ENCODE measurements at places on chromosomes 7 and 10.

DNA sequence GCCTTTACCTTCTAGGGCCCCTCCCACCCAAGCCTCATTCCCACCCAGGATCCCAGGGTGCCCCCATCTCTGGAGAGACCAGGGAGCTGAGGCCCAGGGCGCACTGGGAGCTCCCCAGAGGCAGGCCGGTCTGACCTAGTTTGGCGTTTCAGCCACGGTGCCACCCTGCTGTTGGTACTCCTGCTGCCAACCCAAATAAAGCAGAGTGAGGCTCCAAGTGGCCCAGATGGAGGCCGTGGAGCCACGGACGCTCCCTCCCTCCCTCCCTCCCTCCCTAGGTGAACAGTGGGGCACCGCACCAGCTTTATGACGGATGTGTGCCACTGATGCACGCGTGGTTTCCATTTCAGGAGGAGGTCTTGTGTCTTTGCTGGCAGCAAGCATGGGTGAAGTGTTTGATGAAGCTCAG is 1.8 kb downstream of the INPP5A start:
- DNase-seq = no peak

GRCh38 chr10:649798-650440 is 39.5 kb downstream of the DIP2C start:
- no peak for DNase-seq

- no peak for DNase-seq
These were observed 151.1 kb upstream of the MKI67 start for GRCh38 chr10:128277267-128277840.

GRCh38 chr7:11843113-11843765 is 11.2 kb upstream of the THSD7A start:
- DNase-seq = no peak

GRCh38 chr10:59830601-59831259 is 75.6 kb downstream of the CCDC6 start:
- DNase-seq = no peak

DNA sequence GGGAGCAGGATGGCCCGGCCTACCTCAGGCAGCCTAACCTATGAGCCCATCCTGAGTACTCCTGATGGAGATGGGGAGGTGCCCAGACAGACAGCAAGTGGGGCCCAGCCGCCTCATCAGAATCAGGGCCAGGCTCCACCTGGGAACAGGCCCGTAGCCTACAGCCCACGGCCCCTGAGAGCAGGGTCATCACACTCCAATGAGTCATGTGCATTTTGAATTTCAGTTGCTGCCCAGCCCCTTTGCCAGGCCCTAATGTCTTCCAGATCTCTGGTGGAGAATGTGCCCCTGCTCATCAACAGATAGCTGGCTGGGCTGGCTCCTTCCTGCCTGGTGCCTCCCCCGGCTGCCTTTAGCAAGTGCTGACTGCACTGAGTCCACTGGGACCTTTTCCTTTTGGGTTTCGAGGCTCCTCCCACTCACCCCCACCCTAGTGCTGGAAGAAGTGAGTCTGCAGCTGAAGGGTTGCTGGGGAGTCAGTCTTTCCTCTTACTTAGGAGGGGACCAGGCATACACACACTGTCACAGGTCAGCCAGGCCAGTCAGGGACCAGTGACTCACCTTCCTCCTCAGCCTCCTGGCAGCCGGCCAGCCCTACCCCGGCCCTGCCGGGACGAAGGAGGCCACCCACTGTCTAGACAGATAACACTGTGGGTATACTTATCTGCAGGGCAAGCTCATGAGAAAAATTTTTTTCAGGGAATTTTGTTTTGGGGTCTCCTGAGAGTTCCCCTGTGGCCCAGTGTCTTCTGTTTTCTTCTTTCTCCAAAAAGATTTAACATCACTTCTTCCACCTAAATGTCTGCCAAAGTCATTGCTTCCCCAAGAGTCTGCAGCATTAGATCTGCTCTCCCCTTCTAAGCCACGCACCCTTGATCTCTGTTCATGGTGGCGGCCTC is 9.1 kb upstream of the ASIC3 start:
- peak; percentile 53 for DNase-seq

- no peak for DNase-seq
These were observed 98.3 kb downstream of the MKI67 start for GRCh38 chr10:128027822-128028507.

DNA sequence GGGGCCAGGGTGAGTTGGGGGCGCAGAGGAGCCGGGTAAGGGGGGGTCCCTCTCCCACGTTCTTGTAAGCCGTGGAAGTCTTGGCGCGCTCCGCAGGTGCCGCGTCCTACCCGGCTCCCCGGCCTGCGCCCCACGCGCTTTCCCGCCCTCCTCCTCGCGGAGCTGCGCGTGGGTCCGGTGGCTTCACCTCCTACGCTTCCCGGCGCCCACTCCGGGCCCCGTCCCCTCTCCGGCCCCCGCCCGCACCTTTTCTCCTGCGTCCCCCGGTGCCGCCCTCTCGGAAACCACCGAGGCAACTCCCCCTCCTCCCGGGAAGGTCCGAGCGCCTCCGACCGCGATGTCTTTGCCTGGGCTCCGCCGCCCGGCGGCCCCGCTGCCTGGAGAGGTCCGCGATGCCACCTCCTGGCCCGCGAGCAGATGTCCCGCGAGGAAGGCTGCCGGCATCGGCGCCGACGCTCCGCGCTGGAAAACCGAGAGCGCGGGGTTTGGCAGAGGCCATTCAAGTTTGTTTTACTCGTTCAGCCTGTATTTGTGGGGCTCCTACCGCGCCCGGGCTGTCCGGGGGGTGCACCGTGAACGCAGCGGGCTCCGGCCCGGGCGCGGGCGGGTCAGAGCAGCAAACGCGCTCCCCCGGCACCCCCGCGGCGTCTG is 2.4 kb upstream of the NKX6-2 start:
- no peak for DNase-seq

GRCh38 chr7:134932707-134933370 is 53.5 kb upstream of the AGBL3 start:
- DNase-seq = no peak

DNA sequence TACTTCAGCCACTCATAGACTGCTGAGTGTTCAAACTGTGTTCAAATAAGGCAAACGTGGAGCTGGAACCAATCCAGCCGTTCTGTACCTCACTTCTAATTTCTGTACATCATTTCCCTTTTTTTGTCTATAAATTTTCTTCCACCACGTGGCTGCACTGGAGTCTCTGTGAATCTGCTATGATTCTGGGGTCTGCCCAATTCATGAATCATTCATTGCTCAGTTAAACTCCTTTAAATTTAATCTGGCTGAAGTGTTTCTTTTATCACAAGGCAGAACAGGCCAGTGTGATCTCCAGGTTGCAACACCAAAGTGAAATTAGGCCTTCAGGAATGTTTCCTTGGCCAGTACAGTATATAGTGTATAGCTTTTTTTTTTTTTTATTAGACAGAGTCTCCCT is 53.5 kb downstream of the DNAJC12 start:
- DNase-seq = no peak

- no peak for DNase-seq
These were observed 292.7 kb downstream of the CAMK1D start for GRCh38 chr10:12642036-12642435.

DNA sequence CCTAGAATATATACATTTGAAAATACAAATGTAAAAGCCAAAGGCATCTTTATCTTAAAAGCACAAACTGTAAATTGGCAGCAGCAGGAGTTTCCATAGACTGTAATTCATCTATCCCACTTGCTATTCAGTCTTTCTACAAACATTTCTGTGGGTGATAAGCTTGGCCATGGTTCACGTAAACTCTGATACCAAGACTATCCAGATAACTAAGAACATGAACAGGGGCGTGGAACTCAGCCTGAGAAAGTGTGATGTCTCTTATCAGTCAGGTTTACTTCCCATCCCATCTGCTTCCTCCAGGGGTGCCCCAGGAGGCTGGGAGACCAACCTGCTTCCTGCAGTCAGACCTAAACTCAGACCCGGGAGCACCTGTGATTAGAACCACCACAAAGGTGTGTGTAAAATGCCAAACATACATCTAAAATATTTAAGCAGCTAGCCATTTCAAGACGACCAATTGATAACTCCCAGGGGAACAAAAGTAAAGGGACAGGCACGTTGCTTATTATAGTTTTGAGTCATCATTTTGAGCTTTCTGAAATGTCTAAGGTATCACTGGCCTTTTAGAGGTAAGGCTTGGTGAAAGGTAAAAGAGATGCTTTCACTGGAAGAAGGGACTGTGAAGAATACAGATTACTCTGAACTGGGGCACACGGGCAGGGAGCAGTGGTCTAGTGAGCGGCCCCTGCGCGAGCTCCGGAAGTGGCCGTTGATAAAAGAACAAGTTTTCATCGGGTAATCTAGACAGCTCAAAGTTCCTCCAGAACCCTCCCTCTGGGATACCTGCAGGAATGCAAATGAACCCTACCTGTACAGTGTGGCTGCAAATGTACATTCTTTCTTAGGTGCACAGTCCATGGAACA is 51.5 kb downstream of the RSU1 start:
- no peak for DNase-seq

- DNase-seq = no peak
These were observed 97.4 kb upstream of the BMPER start for GRCh38 chr7:33807779-33808482.

GRCh38 chr10:67790534-67791408 is 47.2 kb downstream of the DNAJC12 start:
- DNase-seq = no peak

- DNase-seq = no peak
These were observed 637.4 kb downstream of the LRMDA start for GRCh38 chr10:76068856-76069255.

GRCh38 chr10:126080291-126080825 is 184.0 kb downstream of the FANK1 start:
- no peak for DNase-seq

GRCh38 chr7:106480161-106480579 is 180.8 kb downstream of the CCDC71L start:
- DNase-seq = no peak

GRCh38 chr7:43496596-43496995 is 86.3 kb upstream of the STK17A start:
- no peak for DNase-seq

DNA sequence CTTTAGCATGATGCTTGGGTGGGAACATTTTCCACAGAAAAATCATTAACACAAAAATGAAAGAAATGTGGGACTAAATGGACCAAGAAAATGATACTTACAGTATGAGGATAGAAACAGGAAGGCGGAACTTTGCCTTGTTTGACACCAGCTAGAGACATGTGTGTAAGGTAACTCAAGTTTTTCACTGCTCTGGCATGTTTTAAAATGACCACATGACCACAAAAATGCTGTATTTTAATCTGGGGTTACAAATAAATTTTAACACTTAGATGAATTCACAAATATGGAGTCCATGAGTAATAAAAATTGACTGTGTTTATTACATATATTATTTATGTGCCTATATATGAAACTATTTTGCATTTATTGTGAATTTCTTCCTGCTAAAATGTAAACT is 100.9 kb upstream of the PHYHIPL start:
- no peak for DNase-seq

- no peak for DNase-seq
These were observed 106.1 kb downstream of the KCNMA1 start for GRCh38 chr10:77531441-77532001.

- DNase-seq = no peak
These were observed 30.5 kb upstream of the FBXW4 start for GRCh38 chr10:101725296-101726114.

GRCh38 chr10:133379801-133380666 is 972 bp downstream of the PAOX start:
- no peak for DNase-seq

DNA sequence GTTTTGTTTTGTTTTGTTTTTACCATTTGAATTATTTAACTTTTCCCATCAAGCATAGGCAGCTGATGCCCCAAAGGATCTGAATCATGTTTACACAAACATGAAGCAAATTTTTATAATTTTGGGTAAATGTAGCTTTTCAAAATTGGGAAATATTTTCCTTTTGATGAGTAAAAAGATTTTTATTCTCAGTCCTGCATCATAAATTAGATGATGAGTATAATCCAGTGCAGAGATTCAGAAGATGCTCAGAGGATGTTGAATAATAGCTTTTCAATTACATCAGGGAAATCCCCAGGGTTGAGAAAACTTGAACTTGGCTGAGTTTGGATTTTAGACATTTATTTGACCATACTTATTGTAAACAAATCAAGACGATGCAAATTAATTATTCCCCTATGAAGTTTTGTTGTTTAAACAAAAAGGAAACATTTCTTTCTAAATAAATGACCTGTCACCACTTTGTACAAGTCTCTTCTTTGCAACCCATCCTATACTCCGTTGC is 121.7 kb downstream of the FAM204A start:
- DNase-seq = no peak

- DNase-seq = no peak
These were observed 10.9 kb downstream of the TECPR1 start for GRCh38 chr7:98240961-98241673.

- DNase-seq = no peak
These were observed 9.4 kb upstream of the RFC2 start for GRCh38 chr7:74263399-74264120.

DNA sequence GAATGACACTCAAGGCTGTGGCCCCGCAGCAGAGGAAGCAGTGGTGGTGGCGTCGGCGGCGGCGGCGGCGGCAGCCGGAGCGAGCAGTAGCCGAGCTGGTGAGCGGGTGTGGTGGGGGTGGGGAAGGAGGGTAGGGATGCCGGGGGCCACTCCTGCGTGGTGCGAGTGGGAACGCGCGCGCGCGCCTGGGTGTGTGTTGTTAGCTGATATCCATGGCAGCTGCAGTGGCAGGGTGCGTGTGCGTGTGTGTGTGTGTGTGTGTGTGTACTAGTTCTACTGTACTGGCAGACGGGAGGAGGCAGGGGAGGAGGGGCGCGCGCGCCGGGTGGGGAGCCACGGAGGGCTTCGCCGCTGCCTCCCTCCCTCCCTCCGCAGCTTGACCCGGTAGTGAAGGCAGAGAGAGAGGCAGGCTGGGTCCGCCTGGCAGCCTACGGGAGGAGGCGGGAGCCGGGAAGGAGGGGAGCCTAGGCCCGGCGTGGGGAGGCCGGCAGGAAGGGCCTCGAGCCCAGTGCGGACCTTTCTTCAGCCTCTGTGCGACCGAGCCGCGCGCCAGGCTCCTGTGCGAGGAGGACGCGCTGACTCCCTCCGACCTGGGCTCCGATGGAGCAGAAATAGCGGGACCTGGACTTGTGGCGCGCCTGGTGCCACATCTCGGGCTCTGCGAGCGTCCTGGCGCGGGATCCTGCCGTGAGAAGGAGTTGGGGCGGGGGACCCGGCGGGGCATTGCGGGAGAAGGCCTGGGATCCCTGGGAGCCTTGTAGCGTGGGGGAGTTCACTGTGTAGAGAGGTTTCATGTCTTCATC is at the start of gene MAGI2:
Gene MAGI2, minus strand, starts transcription at position 110 of the 803 bp plus-strand sequence. CDS start 347 bp downstream, outside the sequence.
- no peak for DNase-seq

DNA sequence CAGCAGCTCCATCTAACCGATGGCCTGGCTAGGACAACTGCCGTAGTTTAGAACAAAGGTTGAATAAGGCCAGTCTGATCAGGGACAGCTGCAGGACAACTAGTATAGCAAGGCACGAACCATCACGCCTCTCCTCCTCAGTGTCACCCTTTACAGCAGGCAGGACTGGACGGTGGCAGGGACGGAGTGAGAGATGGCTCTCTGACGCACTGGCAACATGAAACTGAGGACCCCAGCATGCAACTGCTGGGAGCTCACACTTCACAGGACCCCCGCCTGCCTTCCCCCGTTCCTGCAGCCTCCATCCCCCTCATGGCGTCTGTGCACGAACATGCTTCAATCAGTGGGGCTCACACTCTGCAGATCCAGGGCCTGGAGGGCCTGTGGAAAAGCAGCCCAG is 53.7 kb downstream of the ZRANB1 start:
- DNase-seq = no peak

- DNase-seq = no peak
These were observed 143.1 kb downstream of the CHN2 start for GRCh38 chr7:29337546-29338116.
